ENCODE measurements at places on chromosomes 5 and 9.

DNA sequence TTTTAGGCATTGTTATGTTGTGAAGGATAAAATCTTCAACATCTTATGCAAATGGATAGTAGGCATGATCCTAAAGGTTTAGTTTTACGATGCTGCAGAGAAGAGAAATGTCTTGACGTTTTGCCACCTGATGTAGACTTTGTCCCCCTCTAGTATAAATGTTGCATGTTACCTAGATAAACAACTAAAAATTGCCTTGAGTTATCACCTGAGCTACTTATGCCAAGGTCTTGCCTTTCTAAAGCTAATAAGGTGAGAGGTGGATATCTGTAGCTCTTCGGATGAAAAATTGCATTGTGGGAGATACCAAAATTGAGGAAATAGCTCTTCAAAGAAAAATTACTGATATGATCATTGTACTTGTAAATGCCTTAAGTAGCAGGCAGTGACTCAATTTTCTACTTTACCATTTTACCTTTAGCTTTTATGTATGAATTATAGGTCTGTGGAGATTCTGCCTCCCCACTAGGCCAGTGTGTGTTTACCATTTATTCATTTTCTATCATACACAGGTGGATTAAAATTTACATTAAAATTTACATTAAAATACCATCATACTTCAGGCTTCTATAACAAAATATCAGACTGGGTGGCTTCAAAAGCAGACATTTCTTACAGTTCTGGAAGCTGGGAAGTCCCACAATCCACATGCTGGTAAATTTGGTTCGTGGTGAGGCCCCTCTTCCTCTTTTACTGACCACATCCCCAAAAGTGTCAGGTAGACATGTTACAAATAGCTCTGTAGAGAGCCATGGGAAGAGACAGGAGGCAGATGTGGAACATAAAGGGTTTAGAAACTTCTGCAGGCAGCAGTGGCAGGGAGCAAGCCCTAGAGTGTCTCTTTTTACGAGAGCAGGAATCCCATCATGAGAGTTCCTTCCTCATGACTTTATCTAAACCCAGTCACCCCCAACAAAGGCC, 100.7 kb upstream of the ERBIN start:
- no peak for DNase-seq

- DNase-seq, result no peak
Observed at GRCh38 chr9:36346569-36346968, 53.5 kb downstream of the RNF38 start.

DNA sequence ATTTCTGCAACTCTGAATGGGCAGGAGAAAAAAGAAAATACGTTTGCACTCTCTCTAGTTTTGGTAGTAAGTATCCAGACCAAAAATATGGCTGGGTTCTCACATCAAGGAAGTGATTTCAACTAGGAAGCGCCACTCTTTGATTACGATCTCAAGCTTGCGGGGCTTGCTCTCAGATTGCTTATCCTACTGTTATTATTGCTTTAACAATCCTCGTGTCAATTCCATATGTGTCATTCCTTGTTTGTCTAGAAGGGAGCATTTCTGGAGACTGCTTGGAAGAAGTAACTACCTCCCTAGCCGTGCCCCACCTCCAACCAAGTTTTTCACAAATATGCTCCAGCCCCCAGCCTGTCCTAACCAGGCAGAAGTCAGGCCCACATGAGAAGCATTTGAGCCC, 3.5 kb downstream of the PRUNE2 start:
- no peak for DNase-seq

DNA sequence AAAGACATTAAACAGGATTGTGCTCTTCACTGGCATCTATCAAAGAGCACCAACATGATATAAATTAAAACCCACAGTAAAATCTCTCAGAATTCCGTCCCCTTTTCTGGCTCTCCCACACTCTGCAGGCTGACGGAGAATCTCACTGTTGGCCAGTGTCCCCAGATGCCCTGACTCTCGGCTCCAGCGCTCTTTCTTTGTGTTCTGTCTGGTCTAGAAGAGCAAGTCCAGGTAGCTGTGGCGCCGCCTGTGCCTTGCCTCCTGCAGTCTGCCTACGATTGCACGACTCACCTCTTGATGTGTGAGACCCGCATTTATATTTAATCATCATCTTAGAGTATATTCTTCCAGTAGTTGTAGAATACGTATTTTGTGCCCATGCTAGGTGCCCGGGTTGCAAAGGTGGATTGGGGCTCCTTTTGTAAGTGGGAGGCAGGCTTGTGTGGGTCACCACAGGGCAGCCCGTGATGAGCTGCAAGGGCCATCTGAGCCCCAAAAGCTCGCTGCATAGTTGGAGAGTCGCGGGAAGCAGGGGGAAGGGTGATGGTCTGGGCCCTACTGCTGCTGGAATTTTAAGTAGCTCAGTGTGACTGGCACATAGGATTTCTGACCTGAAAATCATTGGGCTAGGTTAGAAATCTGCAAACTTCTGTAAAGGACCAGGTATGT, 55.6 kb downstream of the EHMT1 start:
- DNase-seq, result no peak

DNA sequence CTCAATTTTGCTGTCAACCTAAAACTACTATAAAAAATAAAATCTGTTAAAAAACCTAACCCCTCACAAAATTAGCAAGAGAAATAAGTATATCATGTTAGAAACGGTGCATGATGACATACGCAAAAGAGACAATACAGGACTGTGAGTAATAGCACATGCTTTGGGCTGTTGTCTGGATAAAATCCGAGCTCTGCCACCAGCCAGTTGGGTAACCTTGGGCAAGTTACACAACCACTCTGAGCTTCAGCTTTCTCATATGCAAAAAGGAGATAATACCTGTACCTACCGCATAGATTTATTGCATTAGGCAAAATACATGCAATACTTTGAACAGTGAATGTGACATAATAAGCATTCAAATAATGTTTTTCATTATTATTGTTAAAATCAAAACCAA, 481.7 kb downstream of the TLE1 start:
- DNase-seq, result no peak

GRCh38 chr9:135521608-135522095, 412 bp downstream of the LCN1 start:
- no peak for DNase-seq

DNA sequence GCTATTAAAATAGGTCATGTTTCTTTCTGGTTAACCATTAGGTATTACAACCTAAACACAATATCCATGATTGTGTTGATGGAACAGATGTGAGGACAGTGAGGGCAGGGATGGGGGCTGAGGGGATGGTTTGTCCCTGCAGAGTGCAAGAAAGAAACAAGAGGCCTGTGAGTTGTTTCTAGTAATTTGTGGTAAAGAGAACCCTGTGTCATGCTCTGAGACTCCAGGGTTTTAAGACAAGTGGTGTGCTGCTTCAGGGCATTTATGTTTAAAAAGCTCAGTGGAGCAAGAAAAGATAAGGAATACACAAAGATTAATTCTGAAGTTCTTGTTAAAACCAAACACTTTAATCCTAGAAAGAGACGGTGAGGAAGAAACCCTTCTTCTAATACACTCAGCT, 656.5 kb downstream of the TLE1 start:
- DNase-seq, result peak; percentile 94

DNA sequence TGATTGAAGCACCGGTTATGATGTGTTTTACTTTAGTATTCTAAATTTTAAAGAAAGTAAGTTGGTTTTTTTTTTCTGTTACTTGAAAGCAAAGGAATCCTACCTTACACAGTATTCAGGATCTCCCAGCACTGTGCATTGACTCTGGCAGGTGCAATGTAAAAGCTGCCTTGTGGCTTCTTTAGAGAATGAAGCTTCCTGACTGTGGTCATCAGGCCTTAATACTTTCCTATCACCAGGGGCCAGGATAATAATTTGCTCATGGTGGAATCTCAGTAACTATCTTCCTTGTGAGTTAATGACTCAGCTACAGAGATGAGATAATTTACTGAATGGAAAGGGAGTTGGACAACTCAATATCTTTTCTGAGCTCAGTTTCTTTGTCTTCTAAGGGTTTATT, 435.5 kb upstream of the ZNF608 start:
- no peak for DNase-seq

GRCh38 chr9:121277518-121278295, 9.7 kb downstream of the GSN start:
- peak; percentile 49 for DNase-seq

DNA sequence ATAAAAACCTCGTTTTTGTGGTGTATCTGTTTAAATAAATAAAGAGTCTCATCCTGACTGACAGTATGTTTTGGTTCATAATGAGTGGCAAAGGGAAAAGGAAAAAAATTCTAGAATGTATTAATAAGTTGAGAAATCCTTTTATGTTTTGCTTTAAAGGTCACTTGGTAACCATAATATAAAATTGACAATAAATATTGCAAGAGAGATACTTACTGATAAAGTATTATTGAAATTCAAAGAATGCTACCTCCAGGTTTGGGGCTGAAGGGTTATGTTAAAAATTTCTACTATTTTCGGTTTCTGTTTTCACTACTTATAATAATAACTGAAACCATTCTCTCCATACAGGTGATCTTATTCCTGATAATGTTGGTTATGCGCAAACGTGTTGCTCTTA, 85.4 kb upstream of the FSD1L start:
- DNase-seq, result no peak

DNA sequence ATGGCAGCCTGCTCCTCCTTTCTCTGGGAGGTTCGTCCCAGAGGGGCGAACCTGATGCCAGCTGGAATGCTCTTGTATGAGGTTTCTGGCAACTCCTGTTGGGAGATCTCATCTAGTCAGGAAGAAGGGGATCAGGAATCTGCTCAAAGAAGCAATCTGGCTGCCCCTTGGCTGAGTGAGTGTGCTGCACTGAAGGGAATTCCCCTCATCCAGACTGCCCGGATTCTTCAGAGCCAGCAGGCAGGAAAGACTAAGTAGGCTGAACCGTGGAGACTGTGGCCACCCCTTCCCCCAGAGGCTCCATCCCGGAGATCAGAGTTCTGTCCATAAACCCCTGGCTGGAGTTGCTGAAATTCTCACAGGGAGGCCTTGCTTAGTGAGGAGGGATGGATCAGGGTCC, 476.0 kb downstream of the CSNK1G3 start:
- no peak for DNase-seq

- DNase-seq, result no peak
Observed at GRCh38 chr5:150661086-150661485, at the start of gene MYOZ3. Gene MYOZ3 (plus strand): TSS chr5:150661251. CDS start chr5:150662942, 1,691 bp downstream.

Measured in RPMI7951 (cell line).